ENCODE measurements at places on chromosomes 5 and 9.

GRCh38 chr9:318646-319045 is 104.0 kb downstream of the DOCK8 start:
- DNase-seq, result no peak

GRCh38 chr5:57193757-57194413 is 20.0 kb downstream of the GPBP1 start:
- no peak for DNase-seq

- DNase-seq, result no peak
Observed at GRCh38 chr5:17257705-17258273, 40.4 kb downstream of the BASP1 start.

- DNase-seq, result no peak
Observed at GRCh38 chr9:89869793-89870580, 265.2 kb downstream of the GADD45G start.

DNA sequence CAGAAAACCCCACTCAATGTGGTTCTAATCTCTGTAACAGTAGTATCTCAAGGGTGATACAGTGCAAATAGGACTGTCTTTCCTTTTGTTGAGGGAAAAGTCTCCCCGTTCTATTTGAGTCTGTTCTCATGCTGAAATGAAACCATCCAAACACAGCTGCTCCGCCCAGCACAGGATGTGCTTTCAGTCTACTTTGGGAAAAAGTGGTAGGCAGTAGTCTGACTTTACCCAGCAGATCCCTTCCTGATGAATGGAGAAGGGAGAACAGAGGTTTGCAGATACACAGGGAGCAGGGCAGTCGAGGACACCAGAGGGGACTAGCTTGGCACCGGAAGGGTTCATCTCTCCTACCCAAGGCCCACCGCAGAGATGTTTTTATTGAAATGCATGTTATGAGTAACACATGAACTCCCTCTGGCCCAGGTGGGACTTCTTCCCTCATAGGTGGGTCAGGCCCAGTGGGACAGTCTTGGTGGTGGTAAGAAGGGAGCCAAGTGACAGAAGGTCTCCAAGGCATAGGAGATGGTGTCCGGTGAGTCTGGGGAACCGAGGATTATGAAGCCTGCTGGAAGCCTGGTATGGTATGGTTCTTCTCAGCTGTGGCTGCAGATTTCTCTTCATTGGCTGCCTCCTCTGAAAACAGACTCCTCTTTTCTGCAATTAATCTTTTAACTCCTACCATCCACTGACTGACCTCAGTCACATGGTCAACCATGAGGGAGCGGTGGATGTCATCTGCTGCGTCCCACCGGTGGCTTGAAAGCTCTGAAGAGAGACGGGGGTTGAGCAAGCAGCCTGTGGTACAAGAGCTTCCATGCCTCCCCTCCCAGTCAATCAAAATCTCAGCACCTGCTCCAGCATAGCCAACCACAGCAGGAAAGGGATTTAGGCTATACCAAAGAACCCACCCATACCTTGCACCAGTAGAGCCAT is 3.0 kb downstream of the EIF4EBP3 start:
- DNase-seq, result no peak

- DNase-seq, result no peak
Observed at GRCh38 chr9:14627513-14627912, 65.7 kb downstream of the ZDHHC21 start.

DNA sequence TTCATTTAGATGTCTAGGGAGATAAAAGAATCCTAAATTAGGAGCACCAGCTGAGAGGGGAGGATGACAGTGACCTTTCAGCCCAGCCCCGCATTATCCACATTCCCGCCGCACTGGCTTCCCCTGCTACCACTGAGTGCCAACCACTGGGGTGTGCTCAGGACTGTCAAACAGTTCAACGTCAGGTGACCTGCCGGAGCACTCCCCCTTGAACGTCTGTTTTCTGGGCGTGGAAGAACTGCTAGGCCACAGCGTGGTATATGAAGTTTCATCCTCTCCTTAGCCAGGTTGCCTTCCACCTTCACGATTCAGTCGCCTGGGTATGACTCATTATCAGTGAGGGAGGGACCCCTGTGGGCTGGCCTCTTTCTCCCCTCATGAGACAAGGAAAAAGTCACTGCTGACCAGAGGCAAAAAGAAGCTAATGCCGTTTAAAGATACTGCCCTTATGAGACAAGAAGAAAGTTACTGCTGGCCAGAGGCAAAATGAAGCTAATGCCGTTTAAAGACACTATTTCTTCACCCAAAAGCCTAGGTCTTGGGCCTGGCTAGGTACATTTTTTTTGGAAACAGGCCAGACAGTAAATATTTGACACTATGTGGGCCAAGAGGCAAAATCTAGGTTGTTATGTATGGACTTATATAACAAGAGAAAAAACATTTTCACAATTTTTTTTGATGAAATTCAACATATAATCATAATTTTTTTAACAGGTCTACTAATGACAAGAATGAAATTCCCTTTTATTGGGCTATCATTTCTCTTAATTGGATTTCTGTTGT is 4.6 kb downstream of the NMRK1 start:
- DNase-seq, result peak; percentile 40

GRCh38 chr9:116369706-116370105 is 216.1 kb downstream of the PAPPA start:
- DNase-seq, result no peak

- no peak for DNase-seq
Observed at GRCh38 chr5:33261305-33261704, 179.5 kb upstream of the TARS1 start.

DNA sequence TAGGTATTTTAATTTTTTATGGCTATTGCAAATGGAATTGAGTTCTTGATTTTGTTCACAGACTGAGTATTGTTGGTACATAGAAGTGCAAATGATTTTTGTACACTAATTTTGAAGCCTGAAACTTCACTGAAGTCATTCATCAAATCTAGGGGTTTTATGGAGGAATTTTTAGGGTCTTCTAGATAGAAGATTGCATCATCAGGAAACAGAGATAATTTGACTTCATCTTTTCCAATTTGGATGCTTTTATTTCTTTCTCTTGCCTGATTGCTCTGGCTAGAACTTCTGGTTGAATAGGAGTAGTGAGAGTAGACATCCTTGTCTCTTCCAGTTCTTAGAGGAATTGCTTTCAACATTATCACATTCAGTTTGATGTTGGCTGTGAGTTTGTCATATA is 58.2 kb upstream of the SNCAIP start:
- DNase-seq, result no peak

All from COR-L47 (cell line).